ENCODE measurements at places on chromosomes 1 and 21. TPM values are rescaled to one million over a fixed set of nuclear protein-coding genes. Genes with fewer than 3 reads are reported as not detected.

Gene TNNI3K
- 0.69 TPM for total RNA-seq

Gene RAB7B
- 0.82 TPM for total RNA-seq

Gene DMBX1
- 0.10 TPM for total RNA-seq

Gene KCNC4
- total RNA-seq = 4.8 TPM

All from type B pancreatic cell (in vitro differentiated cells).